Lung microvascular endothelial cell (primary cell): ENCODE measurements at places on chromosomes 3 and 15. TPM values are rescaled to one million over a fixed set of nuclear protein-coding genes. Genes with fewer than 3 reads are reported as not detected.

GRCh38 chr3:167450195-167450594 lies 23.6 kb downstream of the SERPINI2 start:
- no peak for DNase-seq

GRCh38 chr15:67857220-67857619 lies 17.4 kb upstream of the RNU6-1 start:
- DNase-seq = no peak

DNA sequence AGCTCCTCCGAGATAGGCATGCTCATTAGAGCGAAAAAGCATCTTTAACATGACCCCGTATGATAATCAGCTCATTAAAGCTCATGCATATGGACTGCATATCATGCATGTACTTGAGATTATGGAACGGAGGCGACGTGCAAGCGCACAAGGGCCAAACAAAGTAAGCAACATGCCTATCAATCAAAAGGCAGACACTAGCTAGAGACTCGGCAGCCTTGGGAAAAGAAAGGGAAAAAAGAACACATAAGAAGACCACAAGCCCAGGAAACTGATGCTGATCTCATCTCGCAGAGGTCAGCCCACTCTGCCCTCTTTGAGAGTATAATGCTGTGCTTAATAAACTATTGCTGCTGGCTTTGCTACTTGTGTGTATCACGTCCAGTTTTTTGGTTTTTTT lies 2.6 kb upstream of the ACOX2 start:
- DNase-seq = no peak

GRCh38 chr15:41804916-41805666 lies 22.8 kb upstream of the JMJD7 start:
- peak; percentile 59 for DNase-seq

DNA sequence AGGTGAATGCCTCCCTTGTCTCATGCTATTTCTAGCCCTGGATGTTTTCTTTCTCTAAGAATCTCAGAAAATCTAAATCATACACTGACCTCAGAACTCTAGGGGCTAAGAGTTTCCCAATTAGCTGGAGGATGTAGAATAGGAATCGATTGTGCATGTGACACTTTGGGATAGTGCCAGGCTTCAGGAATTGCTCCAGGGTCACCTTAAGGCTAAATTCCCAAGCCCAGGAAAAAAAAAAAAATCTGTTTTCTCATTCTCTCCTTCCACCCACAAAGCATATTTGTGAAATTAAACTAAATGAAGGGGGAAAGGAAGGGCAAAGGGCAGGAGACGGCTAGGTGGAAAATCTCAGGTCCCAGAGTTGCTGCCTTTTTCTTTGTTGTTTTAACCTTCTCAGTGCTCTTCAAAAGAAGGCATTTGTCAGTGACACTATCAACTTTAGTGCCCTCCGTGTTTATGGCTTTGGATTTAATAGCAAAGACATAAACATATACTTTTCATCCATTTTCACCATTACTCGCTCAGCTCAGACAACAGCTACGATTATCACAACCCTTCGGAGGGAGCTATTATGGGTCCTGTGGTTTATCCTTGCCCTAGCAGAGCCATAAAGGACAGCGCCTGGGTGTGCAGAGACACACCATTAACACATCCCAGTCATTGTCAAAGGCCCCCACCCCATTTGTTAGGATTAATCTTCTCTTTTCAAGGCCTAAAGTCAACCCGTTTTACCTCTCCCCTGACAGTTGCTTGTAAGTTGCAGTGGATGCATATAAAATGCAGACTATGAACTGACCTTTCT lies 271.7 kb downstream of the PDZRN3 start:
- DNase-seq = no peak

GRCh38 chr3:100682056-100682853 lies 27.0 kb upstream of the TFG start:
- no peak for DNase-seq

AGBL1 gene
- total RNA-seq = not detected in 2 replicates

LTK gene
- total RNA-seq = under 0.01 TPM in 1 of 2 replicates, not detected in the other

DNAH12 gene
- under 0.01 TPM in 1 of 2 replicates, not detected in the other for total RNA-seq

CACNA2D3 gene
- not detected in 2 replicates for total RNA-seq
